ENCODE measurements at places on chromosomes 3 and 15.

DNA sequence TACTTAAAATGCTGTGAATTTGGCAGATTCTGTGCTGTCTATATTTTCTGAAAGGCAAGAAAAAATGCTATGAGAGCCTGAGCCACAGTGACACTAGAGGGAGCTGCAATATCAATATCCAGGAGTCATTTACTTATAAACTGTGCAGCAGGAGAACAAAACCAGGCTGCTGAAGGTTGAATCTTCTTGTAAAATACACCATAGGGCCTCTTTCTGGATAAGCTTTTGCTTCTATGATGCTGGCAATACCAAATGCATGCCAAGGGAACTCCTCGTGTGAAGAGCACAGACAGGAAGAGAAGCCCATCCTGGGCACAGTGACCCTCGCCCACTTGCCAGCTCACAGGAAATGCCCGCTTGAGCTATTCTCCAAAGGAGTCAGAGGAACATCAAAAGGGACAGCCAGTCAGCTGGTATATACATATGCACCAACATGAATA, 48.0 kb upstream of the TSPAN3 start:
- no peak for DNase-seq

DNA sequence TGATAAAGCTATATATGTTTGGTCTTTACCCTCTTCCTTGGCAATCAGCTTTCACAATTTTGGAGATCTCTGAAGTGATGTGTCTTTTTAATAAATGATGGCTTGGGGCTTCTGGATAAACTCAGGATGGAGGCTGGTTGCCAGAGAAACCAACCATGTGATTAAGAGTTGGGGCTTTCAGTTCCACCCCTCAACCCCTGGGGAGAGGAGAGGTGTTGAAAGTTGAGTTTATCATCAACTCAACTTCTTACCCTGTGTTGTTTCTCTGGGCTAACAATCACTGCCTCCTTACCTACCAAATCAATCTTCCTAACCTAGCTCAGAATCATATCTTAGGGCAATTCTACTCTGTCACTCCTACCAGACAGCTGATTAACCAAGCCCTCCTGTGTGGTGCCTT, 735.8 kb downstream of the ZPLD1 start:
- DNase-seq, result no peak

- no peak for DNase-seq
Measured at GRCh38 chr3:173529062-173529711, 131.6 kb downstream of the NLGN1 start.

- no peak for DNase-seq
Measured at GRCh38 chr3:28252001-28252431, 10.6 kb downstream of the CMC1 start.

DNA sequence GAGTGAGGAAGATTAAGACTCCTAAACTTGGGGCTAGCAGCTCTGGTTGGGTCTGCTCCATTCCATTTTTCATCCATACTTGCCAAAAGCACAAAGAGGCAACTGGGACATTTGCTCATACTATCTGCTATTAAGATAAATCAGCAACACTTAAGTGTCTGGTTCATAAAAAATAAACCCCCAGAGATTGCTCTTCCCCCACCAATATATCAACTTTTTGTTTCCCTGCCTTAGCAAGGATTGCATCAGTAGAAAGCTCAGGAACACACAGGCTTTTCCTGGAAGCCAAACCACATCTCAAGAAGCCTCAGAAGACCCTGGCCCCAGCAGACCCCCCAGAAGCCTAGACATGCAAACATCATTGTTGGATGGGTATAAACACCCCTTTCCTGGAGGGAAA, 232.4 kb upstream of the WNT5A start:
- DNase-seq, result no peak

All from lower lobe of right lung (tissue), 2 donors.